HepG2 (cell line): ENCODE measurements at places on chromosomes 16 and 17.

DNA sequence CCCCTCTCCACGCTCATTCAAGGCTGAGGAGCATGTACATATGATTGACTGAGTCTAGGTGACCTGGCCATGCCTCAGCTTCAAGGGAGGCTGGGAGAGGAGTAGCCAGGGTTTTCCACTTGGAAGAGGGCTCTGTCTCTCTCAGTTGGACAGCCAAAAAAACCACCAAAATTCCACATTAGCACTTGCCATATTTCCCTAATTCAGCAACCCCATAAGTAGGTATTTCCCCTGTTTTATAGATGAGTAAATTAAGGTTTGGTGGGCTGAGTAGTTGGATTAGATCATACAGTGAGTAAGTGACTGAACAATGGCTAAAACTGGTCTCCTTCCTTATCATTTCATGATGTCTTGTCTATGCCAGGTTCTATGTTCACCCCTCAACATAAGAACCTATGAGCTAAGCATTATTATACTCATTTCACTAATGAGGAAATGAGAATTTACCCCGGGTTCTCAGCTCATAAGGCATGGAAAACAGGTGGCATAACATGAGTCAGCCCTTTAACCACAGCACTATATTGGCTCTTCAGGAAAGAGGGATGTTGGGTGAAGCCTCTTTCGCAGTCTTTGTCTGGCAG lies 68.0 kb upstream of the GAS7 start:
- DNase-seq = no peak

GRCh38 chr16:65538976-65539375 lies 417.1 kb upstream of the CDH11 start:
- DNase-seq = no peak

DNA sequence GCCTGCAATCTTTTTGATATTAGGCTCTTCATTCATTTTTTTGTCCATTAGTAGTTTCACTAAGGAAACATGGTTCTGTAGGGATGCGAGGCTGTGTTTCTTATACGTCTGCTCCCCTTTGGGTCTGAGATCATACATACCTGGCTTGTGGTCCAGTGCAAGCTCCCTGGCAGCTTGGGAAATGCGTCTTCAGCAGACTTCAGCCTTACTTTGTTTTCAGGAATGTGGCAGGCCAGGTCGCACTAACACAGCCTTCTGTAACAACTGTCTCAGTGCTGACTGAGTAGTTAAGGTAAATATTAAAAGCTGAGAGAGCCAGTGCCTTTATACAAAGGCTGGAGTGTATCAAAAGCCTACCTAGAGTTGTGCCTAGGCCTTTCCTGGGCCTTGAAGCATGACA lies 970.5 kb upstream of the EEF2KMT start:
- DNase-seq = no peak

GRCh38 chr16:12586701-12587100 lies 217.0 kb downstream of the CPPED1 start:
- DNase-seq = no peak

DNA sequence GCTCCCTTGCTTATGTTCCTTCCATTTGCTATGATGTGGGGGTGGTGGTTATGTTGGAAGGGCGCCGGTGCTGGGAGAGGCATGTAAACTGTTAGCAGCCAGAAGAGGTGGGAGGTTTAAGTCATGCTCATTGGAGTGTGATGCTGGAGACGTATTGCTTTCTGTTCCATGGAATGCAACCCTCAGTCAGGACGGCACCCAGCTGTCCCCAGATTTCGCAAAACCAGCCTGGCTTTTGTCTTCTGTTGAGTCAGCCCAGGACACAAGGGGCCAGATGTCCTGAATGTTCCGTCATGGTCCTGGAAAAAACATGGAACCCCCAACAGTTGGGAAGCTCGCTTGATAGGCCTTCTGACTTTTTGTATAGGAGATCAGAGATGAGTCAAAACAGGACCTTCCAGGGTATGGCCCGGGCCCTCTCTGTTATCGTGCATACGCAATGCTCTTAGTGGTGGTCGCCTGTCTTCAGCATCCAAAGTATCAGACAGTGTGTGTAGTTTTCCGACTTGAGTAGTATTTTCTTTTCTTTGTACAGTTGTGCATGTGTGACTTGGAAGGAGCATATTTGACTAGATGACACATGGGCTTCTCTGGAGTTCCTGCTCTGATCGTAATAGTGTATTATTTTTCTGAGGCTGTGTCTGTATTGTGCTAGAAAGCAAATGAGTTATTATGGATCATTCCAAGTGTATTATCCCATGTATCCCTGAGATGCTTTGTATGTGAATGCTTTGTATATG lies 201.9 kb downstream of the SNX29 start:
- DNase-seq = no peak

DNA sequence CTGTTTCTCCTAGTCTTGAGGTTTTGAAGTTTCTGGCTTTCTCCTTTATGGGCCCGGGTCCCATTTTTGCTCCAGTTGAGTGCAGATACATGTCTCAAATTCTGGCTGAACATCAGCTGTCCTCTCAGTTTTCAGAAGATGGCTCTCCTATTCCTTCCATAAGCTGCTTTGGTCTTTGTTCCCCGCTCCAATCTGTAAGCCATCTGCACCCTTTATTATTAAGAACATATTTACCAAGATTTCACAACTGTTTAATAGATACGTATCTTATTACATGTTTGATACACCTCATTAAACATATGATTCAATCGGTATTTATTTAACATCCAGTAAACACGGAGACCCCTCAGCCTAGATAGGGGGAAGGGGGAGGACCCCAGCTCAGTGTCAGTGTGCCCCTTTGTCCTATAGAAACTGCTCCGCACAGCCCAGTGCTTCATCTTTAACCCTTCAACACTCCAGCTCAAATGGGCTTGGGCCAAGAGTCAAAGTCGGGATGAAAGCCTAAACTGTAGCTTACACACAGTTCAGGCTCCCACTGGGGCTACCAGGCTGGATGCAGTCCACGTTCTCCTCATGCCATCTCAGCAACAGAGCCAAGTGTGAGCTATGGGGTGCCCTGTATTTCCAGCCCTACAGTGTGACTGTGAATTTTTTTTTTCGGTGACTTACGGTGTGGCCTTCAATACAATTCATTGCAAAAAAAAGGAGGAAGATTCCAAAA lies 166.0 kb upstream of the ZFHX3 start:
- no peak for DNase-seq

GRCh38 chr16:30556125-30556473 lies 2.1 kb downstream of the ZNF764 start:
- DNase-seq = no peak

DNA sequence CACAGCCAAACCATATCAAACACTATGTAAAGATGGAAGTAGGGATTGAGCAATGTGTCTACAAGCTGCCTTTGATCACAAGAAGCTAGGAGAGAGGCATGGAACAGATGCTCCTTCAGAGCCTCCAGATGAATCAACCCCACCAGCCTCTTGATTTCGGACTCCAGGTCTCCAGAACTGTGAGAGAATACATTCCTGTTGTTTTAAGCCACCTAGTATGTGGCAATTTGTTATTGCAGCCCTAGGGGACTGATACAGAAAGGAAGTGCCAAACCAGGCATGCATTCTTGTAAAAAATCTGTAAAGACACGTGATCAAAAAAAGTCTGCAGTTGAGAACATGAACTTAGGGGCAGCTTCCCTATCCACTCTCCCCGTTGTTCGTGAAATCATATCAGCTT lies 91.1 kb downstream of the C17orf67 start:
- no peak for DNase-seq

GRCh38 chr16:50781518-50781917 lies 39.6 kb downstream of the CYLD start:
- DNase-seq = no peak

- DNase-seq = no peak
Measured at GRCh38 chr16:86918637-86919036, 340.3 kb downstream of the FOXL1 start.

DNA sequence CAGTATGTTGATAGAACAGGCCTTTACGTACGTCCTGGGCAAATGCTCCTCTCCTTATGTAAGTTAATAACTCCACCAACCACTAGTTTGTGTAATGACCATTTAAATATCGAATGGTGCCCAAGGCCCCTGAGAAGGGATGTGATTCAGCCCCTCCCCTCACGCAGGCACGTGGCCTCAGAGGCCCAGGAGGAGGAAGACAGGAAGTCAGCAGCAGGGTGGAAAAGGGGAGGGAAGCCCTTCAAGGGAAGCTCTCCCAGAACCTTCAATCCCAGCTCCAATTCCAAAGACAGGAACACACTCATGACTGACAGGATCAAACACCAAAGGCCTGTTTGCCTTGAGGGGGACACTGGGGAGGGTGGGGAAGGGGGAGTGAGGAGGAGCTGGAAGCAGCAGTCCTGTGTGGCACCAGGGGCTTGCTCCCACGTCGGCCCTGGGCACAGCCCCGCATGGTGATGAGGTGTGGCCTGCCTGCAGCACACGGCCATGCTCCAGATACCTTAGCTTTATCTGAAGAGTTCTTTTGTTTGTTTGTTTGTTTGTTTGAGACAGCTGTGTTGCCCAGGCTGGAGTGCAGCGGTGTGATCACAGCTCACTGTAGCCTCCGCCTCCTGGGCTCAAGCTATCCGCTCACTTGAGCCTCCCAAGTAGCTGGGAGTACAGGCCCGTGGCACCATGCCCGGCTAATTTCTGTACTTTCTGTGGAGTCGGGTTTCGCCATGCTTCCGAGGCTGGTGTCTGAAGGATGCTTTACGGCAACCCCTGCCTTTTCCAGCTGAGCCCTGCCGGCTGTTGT lies 105.0 kb downstream of the ZNF778 start:
- peak; percentile 74 for DNase-seq

DNA sequence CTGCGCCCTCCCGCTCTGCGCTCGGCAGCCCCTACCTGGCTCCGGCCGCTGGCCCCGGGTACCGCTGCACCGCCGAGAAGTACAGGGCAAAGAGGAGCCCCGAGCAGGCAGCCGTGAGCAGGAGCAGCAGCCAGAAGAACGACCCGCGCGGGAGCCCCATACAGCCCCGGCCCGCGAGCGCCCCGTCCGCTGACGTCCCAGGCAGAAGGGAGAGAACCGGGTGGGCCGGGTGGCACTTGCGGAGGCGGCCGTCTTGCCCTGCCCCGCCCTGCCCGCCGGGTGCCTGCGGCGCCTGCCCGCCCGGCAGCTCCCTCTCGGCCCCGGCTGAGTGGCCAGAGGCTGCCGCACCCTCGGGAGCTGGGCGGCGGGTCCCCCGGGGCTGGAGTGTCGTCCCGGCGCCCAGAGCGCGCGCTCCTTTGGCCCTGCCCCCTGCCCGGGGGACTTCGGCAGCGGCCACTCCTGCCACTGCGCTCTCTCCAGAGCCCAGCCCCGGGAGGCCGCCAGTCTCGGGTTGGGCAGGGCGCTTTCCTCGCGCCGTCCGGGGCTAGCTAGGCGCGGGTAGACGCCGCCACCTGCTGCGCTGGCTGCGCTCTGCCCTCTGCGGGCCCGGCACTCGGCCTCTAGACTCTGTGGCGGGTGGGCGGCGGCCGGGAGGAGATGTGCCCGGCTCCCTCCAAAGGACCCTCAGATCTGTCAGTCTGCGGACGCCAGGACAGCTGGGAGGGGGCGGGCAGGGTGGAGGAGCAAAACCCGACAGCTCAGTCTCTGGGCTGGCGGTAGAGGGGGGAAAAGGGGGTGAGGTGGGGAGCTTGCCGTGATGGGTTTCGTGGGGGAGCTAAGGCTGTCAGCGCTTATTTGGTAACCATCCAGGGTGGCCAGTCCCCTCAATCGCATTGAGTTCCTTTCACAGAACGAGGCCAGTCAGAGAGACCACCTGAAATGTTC lies at the start of gene ST6GALNAC2:
Gene ST6GALNAC2 (minus strand): TSS at position 212 of the 945 bp plus-strand sequence. CDS start 52 bp downstream, at position 160.
- DNase-seq = peak; percentile 66

DNA sequence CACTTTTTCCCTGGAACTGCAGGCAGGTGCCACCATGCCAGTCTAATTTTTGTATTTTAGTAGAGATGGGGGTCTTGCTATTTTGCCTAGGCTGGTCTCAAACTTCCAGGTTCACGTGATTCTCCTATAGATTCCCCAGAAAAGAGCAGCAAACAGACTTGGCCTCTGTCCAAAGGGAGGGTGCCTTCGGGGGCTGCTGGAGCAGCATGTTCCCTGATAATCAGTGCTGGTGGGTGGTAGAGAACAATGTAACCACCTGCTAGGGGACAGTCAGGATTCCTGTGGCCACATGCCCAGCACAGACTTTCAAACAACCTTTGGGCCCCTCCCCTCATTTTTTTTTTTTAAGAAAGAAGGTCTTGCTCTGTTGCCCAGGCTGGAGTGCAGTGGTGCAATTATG lies 14.2 kb upstream of the CCNF start:
- no peak for DNase-seq

DNA sequence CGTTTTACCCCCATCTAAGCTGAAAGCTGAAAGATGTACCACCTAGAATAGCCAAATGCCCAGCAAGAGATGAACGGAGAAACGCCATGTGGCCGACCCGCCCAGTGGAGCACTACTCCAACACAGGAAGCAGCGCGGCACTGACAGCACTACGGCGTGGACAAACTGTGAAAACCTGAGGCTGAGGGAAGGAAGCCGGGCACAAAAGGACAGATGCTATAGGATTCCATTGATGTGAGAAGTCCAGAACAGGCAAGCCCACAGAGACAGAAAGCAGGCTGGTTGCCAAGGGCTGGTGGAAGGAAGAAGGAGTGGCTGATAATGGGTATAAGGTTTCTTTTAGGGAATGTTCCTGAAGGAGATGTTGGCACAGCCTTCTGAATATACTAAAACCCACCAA lies 29.4 kb upstream of the SLC38A8 start:
- DNase-seq = no peak

DNA sequence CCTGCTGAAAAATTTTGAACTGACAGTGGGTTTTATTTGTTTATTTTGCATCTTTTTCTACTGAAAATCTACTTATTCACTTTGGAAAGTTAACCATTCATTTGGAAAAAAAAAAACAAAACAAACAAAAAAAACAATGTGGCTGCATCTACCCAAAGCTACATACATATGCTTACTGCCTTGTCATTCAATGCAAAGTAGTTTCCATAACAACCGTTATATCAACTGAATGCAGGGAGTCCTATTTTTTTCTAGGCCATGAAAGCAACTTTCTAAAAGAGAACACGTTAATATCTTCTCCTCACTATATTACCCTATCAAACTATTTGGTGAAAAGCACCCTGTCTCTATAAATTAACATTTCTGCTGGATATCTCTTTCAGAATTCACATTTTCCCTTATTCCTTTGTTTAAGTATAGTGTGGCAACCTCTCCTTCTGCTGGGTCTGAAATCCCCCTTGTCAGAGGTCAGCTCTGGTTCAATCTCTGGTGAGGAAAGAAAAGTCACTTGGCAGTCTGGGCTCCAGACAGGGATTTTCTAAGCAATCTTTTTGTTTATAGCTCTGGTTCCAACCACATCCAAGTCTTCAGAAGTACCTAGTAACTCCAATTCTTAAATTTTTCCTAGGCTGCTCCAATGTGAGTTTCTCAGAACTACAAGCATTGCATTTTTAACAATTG lies 528.4 kb upstream of the TOM1L1 start:
- no peak for DNase-seq

DNA sequence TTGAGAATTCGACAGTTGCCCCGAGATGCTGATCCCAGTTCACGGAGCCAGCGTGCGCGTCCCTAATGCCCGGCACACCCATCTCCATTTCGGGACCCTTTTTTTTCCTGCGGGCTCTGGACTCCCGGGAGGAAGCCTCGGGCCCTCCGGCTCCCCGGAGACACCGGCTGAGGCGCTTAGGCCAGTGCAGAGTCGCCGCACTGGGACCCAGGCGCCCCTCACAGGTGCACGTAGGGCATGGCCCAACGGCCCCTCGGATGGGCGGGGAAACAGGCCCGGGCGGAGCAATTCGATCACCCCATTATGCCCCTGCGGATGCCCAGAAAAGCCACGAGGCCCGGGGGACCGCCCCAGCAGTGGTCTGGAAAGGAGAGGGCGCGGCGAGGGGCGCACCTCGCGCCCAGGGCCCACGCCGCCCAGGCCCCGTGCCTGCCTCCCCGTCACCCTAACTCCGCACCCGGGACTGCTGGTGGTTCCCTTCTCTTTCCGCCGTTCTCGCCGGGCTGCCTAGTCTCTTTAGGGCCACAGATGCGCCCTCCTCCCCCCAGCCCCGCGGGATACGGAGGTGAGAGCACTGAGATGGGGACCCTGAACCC lies 18.5 kb upstream of the ZFHX3 start:
- no peak for DNase-seq
